Neural crest cell (in vitro differentiated cells): ENCODE measurements at places on chromosomes 7 and 10. TPM values are rescaled to one million over a fixed set of nuclear protein-coding genes. Genes with fewer than 3 reads are reported as not detected.
A peak's percentile ranks its signal among the peaks of the same experiment; 100 is the strongest.

GRCh38 chr7:11170175-11170574 lies 196.5 kb downstream of the PHF14 start:
- DNase-seq: no peak

Gene RGR
- 0.23 TPM in 1 of 2 replicates, not detected in the other for total RNA-seq

- DNase-seq: no peak
Measured at GRCh38 chr10:121497513-121498470, 100.5 kb downstream of the FGFR2 start.

Gene PPP1R9A
- 21.2 and 22.7 TPM in 2 replicates for total RNA-seq

Gene SLC18A3
- 16.7 and 17.9 TPM in 2 replicates for total RNA-seq

Gene CRYGN
- 0.16 and 0.32 TPM in 2 replicates for total RNA-seq

DNA sequence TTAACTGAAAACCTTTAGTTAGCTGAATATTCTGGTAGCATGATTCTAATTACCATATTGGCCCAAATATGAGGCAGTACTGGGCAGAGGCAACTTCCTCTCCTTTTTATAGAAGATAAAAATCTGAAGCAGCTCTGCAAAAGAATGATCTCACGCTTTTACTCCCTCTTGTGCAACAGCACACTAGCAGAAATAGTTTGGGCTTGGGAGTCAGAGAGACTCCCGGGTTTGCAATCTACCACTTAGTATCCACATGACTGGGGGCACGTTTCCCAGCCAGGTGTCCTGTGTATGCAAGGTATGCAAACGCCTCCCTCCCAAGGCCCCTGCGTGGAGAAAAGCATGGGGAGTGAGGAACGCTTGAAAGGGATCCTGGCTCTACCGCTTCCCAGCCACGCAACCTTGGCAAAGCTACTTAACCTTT lies 47.2 kb upstream of the RHEB start:
- DNase-seq: no peak

Gene OR6B1
- total RNA-seq: not detected in 2 replicates

DNA sequence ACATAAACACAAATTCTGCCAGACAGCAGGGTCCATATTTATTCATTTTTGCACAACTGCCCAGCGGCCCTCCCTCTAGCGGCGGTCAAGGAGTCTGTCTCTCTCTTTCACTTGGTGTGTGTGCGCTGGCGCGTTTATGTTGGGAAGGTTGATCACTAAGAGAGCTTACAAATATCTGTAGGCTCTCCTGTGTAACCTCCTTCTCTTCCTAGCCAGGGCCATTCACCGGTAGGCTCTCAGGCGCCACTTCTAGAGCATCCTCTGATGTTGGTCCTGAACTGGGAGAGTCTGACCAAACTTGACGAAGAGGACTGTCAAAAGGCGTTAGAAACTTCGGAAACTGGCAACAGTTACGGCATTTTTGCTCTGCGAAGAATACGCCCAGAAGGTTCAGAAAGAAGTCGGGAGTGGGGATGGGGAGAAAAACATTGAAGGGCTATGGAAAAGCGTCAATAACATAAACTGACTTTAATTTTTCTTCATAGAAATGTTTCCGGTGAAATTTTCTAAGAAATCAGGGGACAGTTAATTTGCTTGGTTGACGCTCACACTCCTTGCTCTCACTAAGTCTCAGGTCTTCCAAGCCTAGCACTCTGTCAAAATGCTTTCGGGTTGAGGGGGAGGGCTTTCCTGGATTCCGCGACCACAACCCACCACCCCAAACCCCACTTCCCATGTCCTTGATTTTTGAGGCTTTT lies 731.1 kb downstream of the ZWINT start:
- DNase-seq: peak; percentile 56

DNA sequence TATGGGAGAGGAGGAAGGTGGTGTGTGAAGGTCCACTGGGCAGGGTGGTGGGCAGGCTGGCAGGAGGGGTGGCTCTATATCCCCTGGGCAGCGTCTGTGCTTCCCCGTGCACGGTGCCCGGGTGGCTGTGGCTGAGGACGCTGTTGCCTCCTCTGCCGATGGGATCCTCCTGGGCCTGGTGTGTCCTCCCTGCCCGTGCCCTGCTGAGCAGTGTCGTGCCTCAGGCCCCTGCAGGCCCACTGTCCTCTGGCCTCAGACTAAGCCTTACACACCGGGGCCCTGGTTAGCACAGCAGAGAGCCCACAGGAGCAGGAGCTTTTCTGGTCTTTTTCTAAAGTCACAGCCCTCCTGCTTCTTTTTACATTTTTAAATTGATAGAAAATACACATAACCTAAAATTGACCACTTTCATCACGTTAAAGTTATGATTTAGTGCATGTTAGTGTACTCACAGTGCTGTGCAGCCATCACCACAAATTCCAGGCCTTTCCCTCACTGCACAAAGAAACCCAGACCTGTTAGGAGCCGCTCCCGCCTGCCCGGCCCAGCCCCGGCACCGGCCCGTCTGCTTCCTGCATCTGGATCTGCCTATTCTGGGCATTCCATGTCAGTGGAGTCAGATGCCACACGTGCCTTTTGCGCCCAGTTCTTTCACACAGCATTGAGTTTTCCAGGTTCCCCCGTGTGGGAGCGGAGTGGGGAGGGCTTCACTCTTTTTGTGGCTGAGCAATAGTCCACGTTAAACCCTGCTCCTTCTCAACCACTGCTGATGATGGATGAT lies 19.4 kb downstream of the PFKFB3 start:
- DNase-seq: no peak

- no peak for DNase-seq
Measured at GRCh38 chr7:32023376-32023775, 46.8 kb downstream of the PDE1C start.

GRCh38 chr7:16891874-16892643 lies 10.3 kb upstream of the AGR3 start:
- DNase-seq: no peak

DNA sequence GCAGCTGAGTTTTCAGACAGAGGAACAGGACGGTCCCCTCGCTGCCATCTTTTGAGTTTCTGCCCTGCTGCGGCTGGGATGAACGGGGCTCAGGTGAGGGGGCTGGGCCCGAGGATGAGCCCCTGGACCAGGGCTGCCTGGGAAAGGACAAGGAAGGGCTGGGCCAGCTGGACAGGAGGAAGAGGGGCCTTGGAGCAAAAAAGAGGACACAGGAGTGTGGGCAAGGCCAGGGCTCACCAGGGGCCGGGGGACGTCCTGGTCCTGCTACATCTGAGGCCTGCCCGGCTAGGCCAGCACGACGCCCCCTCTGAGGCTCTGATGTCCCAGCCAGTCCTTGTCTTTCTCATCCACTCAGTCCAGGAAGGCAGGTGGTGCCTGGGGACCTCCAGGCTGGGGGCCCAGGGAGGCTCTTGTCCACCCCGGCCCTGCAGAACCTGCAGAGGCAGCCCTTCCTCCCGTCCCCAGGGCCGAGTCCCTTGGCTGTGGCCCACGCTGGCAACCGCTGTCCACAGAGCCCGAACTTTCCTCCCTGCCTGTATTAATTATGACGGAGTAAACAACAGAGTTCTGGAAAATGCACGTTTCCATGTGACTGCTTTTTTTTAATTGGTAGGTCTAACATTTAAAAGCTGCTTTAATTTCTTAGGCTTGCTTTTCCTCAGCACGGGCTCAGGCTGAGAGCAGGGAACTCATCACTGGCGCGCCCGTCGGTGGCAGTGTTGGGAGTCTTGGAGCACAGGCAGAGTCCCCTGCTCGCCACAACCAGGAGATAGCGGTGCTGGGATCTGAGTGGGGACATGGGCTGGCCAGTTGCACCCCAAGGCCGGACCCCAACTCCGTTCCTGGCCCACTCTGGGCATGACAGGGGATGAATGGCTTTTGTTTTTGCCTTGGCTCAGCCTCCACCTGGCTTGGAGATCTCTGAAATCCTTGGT lies 187.7 kb downstream of the ELFN1 start:
- DNase-seq: no peak

Gene PDZD8
- 30.6 and 31.8 TPM in 2 replicates for total RNA-seq

Gene ANAPC16
- 53.2 and 57.5 TPM in 2 replicates for total RNA-seq

- no peak for DNase-seq
Measured at GRCh38 chr7:158309868-158310763, 277.5 kb downstream of the PTPRN2 start.

DNA sequence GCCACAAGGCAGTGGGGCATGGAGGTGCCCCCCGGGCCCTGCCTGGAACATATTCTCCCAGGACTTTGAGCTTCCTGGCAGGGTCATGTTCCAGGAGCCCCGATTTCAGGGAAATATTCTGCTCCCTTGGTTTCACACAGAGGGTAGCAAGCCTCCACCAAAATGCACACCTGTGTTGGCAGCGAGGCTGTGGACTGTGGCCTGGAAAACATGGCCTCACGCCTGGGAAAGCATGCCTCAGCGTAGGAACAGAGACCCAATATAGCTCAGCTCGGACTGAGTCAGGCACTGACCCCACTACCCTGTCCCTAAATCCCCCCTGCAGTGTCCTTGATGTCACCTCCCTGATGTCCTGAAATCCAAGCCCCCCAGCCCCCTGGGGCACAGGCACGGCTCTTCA lies 92.0 kb downstream of the KCNMA1 start:
- no peak for DNase-seq

- DNase-seq: no peak
Measured at GRCh38 chr10:3698312-3698711, 86.7 kb downstream of the KLF6 start.

- no peak for DNase-seq
Measured at GRCh38 chr10:4307910-4308309, 518.1 kb upstream of the AKR1E2 start.

DNA sequence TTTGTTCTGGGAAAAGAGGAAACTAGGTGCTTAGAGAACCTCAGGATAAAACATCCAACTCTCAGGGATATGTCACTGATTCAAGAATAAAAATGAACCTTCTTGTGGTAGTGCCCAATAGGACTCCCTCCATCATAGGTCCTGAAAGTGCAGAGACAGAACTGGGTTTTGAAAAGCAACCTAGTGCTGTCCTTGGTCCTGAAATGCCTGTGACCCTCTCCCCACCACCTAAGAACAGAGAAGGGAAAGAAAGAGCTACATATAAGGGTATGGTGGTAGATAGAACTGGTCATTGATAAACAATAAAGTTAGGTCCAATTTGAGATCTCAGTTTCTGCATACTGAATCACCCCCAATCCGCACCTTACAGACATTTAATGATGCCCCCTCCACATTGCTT lies 953.3 kb downstream of the XPNPEP1 start:
- peak; percentile 22 for DNase-seq

- DNase-seq: no peak
Measured at GRCh38 chr7:152462995-152463708, 27.3 kb upstream of the KMT2C start.
